Testis (tissue), 5 donors: ENCODE measurements at places on chromosomes 1 and 21. TPM values are rescaled to one million over a fixed set of nuclear protein-coding genes. Genes with fewer than 3 reads are reported as not detected.
A peak's percentile ranks its signal among the peaks of the same experiment; 100 is the strongest.

Gene PARK7
- 110 TPM for total RNA-seq

Gene LORICRIN
- total RNA-seq = 0.25 TPM

Gene C1orf141
- 17.3 TPM for total RNA-seq

Gene FCRLA
- not detected for total RNA-seq

Gene LRRC71
- 23.1 TPM for total RNA-seq

Gene PROK1
- 50.4 TPM for total RNA-seq

DNA sequence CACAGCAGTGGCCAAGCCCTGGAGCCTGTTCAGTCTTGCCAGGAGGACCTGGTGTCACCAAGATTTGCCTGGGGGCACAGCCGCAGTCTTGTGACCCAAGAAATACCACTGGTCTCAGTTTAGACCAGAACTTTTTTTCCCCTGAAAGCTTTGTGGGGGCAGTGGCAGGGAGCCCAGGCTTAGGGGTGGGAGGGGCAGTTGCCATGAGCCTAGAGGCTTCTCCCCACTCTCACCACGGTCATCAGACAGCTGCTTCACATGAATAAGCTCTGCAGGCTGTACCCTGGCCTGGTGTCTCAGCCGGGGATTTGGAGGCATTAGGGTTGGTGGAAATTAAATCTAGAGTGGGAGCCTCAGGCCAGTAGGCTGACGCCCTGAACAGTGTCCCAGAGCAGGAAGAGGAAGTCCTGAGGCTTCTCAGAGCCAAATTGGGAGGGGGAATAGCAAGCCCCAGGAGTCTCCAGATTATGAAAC, 73.7 kb downstream of the SLC16A1 start:
- DNase-seq = no peak

DNA sequence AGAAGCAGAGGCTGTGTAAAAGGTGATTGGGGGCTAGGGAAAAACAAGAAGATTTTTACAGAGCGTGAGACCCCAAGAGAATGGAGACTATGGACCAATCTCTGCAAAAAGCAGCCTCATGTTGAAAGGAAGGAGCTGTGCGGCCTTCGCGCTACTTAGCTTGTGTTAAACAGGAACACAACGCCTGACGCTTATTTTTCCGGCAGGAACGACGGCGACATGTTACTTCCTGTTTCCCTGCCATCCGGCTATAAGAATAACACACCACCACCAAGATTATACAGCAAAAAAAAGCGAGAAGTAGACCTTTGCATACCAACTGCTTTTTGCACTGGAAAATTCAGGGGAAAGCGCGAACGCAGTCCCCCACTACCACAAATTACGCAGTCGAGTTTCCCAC, 272.7 kb downstream of the FAM72C start:
- no peak for DNase-seq

GRCh38 chr1:184648160-184648855, 106.3 kb downstream of the EDEM3 start:
- no peak for DNase-seq

- peak; percentile 12 for DNase-seq
Observed at GRCh38 chr1:7582460-7582972, 188.6 kb upstream of the VAMP3 start.

- DNase-seq = no peak
Observed at GRCh38 chr1:162530307-162530987, 31.1 kb upstream of the UAP1 start.

GRCh38 chr1:91617285-91617765, 116.7 kb downstream of the CDC7 start:
- DNase-seq = peak; percentile 63

- peak; percentile 87 for DNase-seq
Observed at GRCh38 chr1:105793536-105794146, 1262.8 kb upstream of the PRMT6 start.

DNA sequence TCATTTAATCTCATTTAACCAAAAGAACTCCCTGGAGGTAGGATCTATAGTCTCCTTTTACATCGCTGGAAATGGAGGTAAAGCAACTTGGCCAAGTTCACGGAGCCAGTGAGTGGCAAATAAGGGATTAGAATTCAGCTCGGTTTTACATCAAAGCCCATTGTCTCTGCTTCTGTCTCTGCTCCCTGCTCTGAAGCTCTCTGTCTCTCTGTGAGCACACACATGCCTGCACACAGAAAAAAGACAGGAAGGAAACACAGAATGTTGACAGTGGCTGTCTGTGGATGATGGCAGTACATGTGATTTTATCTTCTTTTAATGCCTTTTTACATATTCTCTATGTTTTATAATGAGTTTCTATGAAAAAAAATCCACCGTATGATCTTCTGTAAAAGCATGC, 8.9 kb upstream of the DHRS3 start:
- DNase-seq = no peak

DNA sequence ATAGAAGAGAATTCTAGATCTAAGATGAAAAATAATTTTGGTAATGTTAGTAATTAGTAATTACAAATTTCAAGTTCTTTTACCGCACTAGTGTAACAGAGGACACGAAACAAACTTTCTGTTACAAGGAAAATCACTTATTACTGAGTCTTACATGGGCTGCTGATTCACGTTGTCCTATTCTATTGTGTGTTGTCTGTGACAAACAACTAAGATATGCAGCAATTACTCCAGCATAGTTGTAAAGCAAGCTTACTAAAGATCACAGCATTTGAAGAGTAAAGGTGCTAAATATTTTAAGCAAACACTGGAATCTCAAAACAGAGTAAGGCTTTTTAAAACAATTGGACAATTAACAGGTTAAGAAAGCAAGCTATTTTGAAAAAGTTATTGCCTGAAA, 502.3 kb downstream of the KCNT2 start:
- no peak for DNase-seq

- DNase-seq = no peak
Observed at GRCh38 chr1:161238039-161238473, at the start of gene NR1I3. Gene NR1I3, minus strand, starts transcription at chr1:161238203. Its CDS starts 1,638 bp downstream, at chr1:161236565.

DNA sequence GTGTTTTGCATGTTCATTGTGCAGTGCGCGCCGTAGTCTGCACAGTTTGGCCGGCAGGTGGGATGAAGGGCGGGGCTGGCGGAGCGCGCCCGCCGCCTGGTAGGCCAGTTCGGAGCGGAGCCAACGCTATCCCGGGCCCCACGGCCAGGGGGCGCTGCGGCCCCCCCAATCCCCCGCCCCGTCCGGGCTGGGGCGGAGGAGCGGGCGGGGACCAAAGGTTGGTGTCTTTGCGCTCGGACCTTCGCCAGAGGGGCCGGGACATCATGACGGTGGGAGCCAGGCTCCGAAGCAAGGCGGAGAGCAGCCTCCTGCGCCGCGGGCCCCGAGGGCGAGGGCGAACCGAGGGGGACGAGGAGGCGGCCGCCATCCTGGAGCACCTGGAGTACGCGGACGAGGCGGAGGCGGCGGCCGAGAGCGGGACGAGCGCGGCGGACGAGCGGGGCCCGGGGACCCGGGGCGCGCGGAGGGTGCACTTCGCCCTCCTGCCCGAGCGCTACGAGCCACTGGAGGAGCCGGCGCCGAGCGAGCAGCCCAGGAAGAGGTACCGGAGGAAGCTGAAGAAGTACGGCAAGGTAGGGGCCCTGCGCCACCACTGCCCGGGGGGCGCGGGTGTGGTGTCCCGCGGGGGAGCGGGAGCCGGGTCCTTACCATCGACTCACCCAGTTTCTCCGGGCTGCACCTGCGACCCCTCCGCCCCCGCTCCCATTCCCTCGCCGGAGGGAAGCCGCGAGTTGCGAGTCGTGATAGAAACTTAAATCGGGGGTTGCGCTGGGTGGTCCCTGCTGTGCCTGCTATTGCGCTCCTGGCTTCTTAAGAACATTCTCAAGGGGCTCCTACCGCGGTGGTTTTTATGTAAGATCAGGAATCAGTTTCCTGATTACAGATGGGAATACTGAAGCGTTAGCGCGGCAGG, at the start of gene C1orf115:
Gene C1orf115 (plus strand): TSS at position 224 of the 913 bp plus-strand sequence. CDS start 40 bp downstream, at position 264.
- peak; percentile 82 for DNase-seq

GRCh38 chr1:24318615-24319311, 394 bp upstream of the GRHL3 start:
- DNase-seq = no peak

DNA sequence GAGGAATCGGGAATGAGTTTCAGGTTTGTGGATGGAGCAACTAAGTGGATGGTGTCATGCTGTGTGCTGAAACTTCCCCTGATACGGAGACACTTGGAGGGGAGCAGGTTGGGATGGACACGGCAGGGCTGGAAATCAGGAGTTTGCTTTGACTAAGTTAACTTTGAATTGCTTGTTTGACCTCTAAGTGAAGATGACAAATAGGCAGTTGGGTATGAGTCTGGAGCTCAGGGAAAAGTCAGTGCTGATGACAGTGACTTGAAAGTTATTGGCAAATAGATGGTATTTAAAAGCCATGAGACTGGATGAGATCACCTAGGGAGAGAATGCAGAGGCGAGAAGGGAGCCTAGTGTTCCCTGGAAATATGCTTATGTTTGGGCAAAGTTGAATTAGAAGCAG, 12.8 kb upstream of the ZSCAN20 start:
- no peak for DNase-seq

- DNase-seq = no peak
Observed at GRCh38 chr1:167805041-167805556, 83.3 kb downstream of the MPZL1 start.
